ENCODE measurements at places on chromosomes 7 and 10.

DNA sequence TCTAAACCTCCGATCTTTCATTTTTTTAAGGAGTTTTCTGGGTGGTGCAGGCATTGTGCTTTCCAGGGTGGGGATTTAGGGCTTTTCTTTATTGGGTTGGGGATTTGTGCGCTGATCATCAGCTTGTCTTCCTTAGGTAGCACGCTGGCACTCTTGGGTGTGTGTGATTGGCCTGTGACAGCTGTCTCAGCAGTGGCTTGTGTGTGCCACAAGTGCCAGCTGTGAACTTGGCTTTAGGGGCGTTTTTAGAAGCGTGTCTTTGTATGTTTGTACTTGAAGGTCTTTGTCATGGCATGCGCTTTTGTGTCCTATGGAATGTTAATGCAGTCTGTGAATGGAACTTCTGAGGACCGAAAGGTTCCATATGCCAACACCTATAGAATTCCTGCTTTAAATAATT lies 788 bp downstream of the AKAP9 start:
- DNase-seq: no peak

GRCh38 chr7:20122073-20122472 lies 95.1 kb downstream of the MACC1 start:
- no peak for DNase-seq

GRCh38 chr7:21624320-21624719 lies 81.5 kb downstream of the DNAH11 start:
- no peak for DNase-seq

GRCh38 chr10:130962240-130963051 lies 349.1 kb downstream of the TCERG1L start:
- DNase-seq: no peak
